CD4-positive, alpha-beta memory T cell (primary cell): ENCODE measurements at places on chromosomes 7 and 10.

- DNase-seq: no peak
These were observed 145.9 kb upstream of the FAM13C start for GRCh38 chr10:59508296-59508695.

- DNase-seq: no peak
These were observed 5.1 kb downstream of the SHH start for GRCh38 chr7:155807065-155807671.

DNA sequence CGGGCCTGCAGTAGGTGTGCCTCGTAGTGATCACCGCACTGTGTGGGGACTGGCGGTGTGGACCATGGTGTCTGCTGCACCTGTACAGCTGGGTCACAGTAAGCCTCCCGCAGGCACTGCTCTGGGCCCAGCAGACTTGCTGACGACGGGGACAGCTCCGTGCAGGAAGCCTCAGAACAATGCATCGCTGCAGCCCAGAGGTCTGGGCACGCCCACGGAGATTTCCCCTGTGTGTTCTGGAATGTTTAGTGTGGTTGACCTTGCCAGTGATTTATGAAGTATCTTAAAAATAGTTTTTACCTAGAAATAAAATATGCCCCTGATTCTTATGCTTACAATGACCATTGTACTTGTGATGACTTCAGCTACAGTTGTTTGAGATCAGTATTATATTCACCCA is 59.1 kb upstream of the ZNF32 start:
- DNase-seq: no peak

DNA sequence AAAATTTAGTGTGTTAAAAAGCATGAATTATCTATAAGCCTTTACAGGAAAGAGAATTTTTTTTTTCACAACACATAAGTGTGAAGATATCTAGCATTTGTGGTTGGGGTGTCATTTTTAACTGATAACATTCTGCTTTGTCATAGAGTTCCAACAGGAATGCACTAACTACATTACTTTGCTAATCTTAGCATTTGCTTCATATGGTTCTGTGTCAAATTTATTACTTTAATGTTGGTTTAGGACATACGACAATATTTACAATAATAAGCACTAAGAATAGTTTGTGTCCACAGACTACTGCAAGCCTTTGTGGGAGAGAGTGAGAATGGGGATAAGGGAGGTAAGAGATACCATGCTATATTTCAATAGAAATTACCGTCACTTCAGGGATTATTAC is 40.6 kb upstream of the MAGI2 start:
- no peak for DNase-seq

GRCh38 chr10:28744069-28744768 is 66.9 kb downstream of the BAMBI start:
- no peak for DNase-seq

DNA sequence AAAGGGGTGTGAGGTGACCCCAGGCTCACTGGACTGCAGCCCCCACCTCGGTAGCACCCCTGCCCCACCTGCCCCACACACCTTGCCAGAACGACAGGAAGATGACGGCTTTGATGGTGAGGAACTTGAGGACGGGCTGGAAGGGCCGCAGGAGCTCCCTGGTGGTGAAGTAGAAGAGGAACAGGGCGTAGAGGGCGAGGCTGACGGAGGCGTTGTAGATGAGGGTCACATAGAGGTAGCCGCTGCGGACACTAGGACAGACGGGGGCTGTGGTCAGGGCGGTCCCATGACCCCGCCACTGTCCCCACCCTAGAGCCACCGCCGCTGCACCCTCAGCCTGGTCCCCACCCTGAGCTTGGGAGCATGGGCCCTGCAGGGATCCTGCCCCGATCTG is 7.6 kb downstream of the TMEM184A start:
- no peak for DNase-seq

- DNase-seq: no peak
These were observed 2.1 kb downstream of the SP8 start for GRCh38 chr7:20784388-20785156.

- no peak for DNase-seq
These were observed 177.1 kb downstream of the POU6F2 start for GRCh38 chr7:39154815-39155214.

GRCh38 chr7:141949021-141949420 is 2.2 kb upstream of the CLEC5A start:
- no peak for DNase-seq

DNA sequence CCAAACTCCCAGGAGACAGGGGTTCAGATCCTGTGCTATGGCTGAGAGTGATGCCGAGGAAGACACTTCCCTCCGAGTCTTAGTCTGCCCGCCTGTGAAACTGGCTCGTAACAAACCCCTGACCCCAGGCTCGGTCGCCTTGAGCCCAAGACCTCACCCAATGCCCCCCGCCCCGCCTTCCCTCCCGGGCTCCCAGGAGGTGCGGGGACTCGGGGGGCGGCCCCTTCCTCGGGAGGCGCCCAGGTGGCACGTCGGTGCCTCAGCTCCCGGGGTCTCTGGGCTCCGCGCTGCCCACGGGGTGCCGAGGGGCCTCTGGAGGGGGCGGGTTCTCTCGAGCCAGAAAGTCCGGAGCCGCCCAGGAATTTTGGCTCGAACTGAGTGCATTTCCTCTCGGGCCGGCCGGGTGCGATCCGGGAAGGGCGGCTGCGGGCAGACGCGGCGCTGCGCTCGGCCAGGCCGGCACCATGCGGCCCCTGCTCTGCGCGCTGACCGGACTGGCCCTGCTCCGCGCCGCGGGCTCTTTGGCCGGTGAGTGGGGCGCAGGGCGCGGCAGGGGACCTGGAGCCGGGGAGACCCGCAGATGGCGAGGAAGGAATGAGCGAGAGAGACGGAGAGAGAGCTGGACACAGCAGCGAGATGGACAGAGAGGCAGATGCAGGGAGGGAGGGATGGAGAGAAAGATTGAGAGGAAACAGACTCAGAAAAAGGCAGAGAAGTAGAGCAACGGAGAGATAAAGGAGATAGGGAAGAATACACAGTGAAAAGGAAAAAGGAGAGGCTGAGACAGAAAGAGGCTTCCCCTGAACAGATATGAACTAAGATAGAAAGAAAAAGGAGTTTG is at the start of gene PLAC9:
Gene PLAC9, plus strand, starts transcription at position 432 of the 841 bp plus-strand sequence. Its CDS starts 33 bp downstream, at position 465.
- DNase-seq: no peak

- DNase-seq: no peak
These were observed 156.0 kb downstream of the BAMBI start for GRCh38 chr10:28833313-28833712.

GRCh38 chr10:125153703-125154490 is 6.5 kb downstream of the CTBP2 start:
- no peak for DNase-seq

DNA sequence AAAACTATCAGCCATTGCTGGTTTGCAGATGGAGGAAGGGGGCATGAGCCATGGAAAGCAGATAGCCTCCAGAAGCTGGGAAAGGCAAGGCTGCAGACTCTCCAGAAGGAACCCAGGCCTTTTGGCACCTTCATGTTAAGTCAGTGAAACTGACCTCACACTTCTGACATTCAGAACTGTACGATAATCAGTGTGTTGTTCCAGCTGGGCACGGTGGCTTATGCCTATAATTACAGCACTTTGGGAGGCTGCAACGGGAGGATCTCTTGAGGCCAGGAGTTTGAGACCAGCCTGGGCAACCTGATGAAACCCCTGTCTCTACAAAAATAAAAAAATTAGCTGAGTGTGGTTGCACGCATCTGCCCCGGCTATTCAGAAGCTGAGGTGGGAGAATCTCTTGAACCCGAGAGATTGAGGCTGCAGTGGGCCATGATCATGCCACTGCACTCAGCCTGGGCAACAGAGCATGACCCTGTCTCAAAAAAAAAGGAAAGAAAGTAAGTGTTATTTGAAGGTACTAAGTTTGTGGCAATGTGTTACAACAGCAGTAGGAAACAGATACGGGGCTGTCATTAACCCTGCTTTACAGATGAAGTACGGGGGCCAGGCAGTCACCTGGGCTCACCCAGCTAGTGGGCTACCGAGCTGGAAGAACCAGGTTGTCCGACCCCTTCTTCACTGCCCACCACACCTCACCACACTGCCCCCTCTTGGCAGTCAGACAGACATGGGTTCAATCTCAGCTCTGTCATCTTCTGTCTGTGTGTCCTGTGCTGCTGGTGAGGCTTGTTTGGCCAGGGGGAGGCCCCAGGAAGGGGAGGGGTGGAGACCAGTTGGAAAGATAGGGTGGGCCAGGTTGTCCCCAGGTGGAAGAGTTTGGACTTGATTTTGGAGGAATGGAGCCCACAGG is 18.3 kb downstream of the CHST3 start:
- DNase-seq: no peak

DNA sequence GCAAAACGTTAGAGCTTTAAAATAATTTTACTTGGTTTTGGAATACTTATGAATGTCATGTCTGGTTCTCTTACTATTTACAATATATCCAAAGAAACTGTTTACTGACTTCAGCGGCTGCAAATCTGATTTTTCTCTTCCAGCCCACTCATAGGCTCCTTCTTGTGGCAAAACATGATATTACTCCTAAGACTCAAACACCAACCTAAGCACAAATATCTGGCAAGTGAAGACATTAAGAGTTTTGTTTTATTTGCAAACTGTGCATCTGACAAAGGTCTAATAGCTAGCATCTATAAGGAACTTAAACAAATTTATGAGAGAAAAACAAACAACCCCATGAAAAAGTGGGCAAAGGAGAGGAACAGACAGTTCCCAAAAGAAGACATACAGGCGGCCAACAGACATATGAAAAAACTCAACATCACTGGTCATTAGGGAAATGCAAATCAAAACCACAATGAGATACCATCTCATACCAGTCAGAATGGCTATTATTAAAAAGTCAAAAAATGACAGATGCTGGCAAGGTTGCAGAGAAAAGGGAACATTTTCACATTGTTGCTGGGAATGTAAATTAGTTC is 20.3 kb upstream of the GJC3 start:
- DNase-seq: peak; percentile 8

DNA sequence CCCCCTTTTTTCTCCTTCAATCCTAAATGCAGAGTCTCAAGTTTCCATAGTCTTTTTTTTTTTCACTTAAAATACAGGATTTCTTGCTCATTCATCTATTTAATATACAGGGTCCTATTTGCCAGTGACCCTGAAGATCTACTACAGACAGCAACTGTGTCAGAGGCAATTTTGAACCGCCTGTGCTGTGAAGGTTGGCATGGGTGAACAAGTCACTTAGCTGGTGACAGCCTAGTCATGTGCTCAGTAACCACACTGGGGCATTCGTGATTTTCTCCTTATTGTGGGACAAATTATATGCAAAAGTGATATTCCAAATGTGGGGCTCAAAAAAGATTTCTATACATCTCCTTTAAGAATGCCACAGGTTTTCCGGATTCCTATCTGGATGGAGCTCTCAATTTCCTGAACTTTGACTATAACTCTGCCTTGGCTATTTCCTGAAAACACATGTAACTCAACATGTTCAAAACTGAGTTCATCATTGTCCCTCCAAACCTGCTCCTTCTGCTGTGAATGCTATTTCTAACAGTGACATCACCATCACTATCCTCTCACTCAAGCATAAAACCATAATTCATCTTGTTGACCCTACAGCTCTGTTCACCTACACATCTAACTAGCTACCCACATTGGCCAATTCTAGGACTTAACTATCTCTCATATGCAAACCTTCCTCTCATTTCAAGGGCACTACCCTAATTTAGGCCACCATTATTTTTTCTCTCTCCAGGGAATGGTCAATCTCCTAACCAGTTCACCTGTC is 36.7 kb downstream of the CDK6 start:
- no peak for DNase-seq

DNA sequence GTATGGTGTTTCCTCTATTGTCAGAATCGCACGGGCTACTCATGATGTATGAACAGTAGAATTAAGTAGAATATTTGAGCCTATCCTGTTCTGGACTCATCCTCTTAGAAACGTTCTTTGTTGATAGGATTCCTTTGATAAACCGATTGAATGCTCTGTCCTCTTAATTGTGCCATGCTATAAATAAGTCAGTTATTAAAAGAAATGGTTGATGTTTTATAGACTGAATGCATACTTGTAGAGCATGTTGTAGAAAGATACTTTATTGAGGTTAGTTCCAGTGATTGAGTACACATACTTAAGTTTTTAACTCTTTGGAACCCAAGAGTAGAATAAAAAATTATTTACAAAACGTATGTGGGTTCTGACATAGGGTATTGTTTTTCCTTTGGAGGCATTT is 54.9 kb upstream of the HBP1 start:
- no peak for DNase-seq
